ENCODE measurements at places on chromosomes 3 and 15.

GRCh38 chr3:128201158-128201755 lies 48.0 kb downstream of the EEFSEC start:
- no peak overlapping the region for H3K27ac ChIP-seq
- H3K27me3 ChIP-seq = no peaks in the 10 kb centered on the region
- no peak overlapping the region for H3K4me3 ChIP-seq
- no peaks in the 10 kb centered on the region for H3K36me3 ChIP-seq
- DNase-seq = no peak

GRCh38 chr3:177751770-177752169 lies 554.5 kb upstream of the TBL1XR1 start:
- DNase-seq = no peak
- H3K4me3 ChIP-seq = no peak overlapping the region
- H3K27me3 ChIP-seq = no peaks in the 10 kb centered on the region
- no peaks in the 10 kb centered on the region for H3K36me3 ChIP-seq
- no peak overlapping the region for H3K27ac ChIP-seq

DNA sequence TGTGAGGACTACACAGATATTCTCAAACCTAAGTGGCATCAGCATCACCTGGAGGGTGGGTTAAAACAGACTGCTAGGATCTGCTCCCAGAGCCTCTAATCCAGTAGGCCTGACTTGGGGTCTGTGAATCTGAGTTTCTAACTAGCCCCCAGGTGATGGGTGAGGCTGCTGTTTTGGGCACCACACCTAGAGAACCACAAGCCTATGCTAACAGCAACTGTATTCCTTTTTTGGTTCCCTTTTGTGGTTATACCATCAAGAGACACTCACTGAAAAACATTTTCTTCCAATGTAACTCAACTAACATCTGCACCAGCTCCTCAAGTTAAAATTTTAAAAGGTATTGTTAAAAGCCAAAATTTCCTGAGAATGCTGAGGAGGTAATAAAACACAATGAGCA lies 16.0 kb downstream of the WDR82 start:
- no peak overlapping the region for H3K27ac ChIP-seq
- peaks cover 35% of the 10 kb centered on the region for H3K36me3 ChIP-seq
- no peak overlapping the region for H3K4me3 ChIP-seq
- DNase-seq = no peak

- H3K4me3 ChIP-seq = no peak overlapping the region
- H3K27ac ChIP-seq = no peak overlapping the region
- no peak for DNase-seq
- no peaks in the 10 kb centered on the region for H3K36me3 ChIP-seq
Observed at GRCh38 chr3:139642996-139643395, 34.8 kb downstream of the NMNAT3 start.

DNA sequence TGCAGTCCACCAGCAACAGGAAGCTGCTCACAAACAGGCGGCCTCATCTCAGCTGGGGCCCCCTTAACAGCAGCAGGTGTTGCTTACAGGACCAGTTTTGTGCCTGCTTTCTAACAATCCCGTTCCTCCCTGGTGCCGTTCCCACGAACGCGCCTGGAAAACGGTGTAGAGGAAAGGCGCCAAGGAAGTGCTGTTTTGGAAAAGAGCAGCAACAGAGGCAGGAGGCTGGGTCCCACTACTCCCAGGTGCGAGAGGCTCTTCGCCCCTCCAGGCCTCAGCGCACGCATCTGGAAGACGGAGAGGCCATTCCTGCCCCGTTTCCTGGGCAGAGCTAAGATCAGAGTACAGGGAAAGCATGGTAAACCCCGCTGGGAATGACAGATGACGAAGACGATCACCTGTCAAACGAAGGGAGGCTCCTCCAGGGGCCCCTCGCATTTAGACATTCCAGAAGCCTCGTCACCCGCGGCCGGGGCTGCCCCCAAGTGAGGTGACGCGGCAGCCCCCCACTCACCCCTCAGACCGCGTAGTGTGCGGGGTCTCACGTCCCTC lies 603 bp downstream of the SCAPER start:
- no peaks in the 10 kb centered on the region for H3K27me3 ChIP-seq
- no peaks in the 10 kb centered on the region for H3K36me3 ChIP-seq
- no peak for DNase-seq
- peak overlapping the region; percentile 93 for H3K27ac ChIP-seq
- peaks cover 18% of the 10 kb centered on the region for H3K4me1 ChIP-seq

DNA sequence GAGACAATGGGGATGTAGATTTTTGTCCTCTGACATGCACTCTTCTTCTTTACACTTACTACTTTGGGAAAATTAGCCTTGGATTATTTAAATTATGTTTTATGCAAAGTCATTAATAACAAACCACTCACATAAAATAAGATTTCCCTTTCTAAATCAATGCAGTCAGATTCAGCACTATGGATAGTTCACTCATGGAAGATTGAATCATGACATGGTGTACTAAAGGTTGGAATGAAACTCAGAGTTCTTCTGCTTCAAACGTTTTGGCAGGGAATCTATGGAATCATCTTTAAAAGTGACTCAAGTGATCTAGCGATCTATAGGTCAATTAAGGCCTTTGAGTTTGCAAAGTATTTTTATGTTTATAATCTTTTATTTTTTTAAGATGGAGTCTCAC lies 154.3 kb downstream of the KCNMB2 start:
- no peaks in the 10 kb centered on the region for H3K4me1 ChIP-seq
- no peak overlapping the region for H3K4me3 ChIP-seq
- H3K36me3 ChIP-seq = no peaks in the 10 kb centered on the region
- H3K27ac ChIP-seq = no peak overlapping the region

DNA sequence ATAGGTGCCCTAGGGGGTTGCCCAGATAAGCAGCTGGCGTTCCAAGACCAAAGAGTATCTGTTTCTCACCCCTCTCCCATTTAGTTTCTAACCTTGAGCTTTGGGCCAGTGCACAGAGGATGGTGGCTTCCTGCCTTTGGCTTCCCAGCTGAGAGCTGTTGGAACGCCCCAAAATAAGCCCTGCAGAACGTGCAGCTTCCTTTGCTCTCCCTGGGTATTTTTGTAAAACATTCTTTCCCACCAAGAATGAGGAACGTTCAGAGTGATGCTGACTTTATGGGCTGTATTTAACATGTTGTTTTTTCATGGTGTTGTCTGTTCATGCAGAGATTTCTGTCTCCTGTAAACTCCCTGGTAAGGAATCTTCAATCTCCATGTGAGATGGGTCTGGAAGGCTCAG lies 63.8 kb downstream of the LPP start:
- no peak overlapping the region for H3K27ac ChIP-seq
- H3K4me1 ChIP-seq = no peaks in the 10 kb centered on the region
- DNase-seq = no peak
- no peaks in the 10 kb centered on the region for H3K36me3 ChIP-seq

- H3K27me3 ChIP-seq = no peaks in the 10 kb centered on the region
- DNase-seq = no peak
- H3K4me1 ChIP-seq = peaks cover 22% of the 10 kb centered on the region
Observed at GRCh38 chr3:192917404-192918274, at the start of gene MB21D2. TSS of gene MB21D2 (minus strand) at chr3:192917856. CDS start at chr3:192917840, 16 bp downstream.

GRCh38 chr15:67050062-67050461 lies 15.3 kb upstream of the SMAD3 start:
- peak overlapping the region; percentile 97 for H3K27ac ChIP-seq

- H3K4me3 ChIP-seq = no peak overlapping the region
- no peaks in the 10 kb centered on the region for H3K36me3 ChIP-seq
- DNase-seq = no peak
- H3K4me1 ChIP-seq = peaks cover 8% of the 10 kb centered on the region
Observed at GRCh38 chr15:62777671-62778070, 264.9 kb upstream of the TPM1 start.

DNA sequence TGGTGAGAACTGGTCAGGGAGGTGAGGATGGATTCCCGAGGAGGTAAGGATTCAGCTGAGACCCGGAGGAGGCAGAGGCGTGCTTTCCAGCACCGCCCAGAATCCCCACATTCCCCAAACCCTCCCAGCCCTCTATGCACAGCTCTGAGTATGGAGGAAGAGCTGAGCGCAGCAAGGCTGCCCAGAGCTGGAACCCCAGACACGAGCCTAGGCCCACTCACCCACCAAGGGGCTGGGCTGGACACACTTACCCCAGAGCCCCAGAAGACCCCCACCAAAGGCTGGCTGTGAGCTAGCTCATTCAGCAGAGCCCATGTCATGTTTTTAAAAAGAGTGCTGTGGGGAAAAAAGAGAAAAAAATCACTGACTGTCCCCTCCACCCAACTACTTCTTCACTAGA lies 271.5 kb downstream of the XXYLT1 start:
- peaks cover 14% of the 10 kb centered on the region for H3K4me1 ChIP-seq
- no peaks in the 10 kb centered on the region for H3K36me3 ChIP-seq
- no peaks in the 10 kb centered on the region for H3K27me3 ChIP-seq
- DNase-seq = no peak
- peak overlapping the region; percentile 36 for H3K27ac ChIP-seq

- no peak overlapping the region for H3K27ac ChIP-seq
- no peaks in the 10 kb centered on the region for H3K36me3 ChIP-seq
- no peaks in the 10 kb centered on the region for H3K27me3 ChIP-seq
- no peak for DNase-seq
- no peak overlapping the region for H3K4me3 ChIP-seq
Observed at GRCh38 chr3:193140381-193140780, 100.6 kb upstream of the PLAAT1 start.

- H3K27me3 ChIP-seq = no peaks in the 10 kb centered on the region
- no peak overlapping the region for H3K27ac ChIP-seq
- H3K4me1 ChIP-seq = no peaks in the 10 kb centered on the region
- no peak overlapping the region for H3K4me3 ChIP-seq
- DNase-seq = no peak
Observed at GRCh38 chr3:34001022-34001421, 202.6 kb downstream of the PDCD6IP start.

- H3K4me3 ChIP-seq = no peak overlapping the region
- H3K27me3 ChIP-seq = no peaks in the 10 kb centered on the region
- no peak for DNase-seq
- H3K36me3 ChIP-seq = no peaks in the 10 kb centered on the region
Observed at GRCh38 chr3:122843604-122844003, 48.7 kb downstream of the SLC49A4 start.

DNA sequence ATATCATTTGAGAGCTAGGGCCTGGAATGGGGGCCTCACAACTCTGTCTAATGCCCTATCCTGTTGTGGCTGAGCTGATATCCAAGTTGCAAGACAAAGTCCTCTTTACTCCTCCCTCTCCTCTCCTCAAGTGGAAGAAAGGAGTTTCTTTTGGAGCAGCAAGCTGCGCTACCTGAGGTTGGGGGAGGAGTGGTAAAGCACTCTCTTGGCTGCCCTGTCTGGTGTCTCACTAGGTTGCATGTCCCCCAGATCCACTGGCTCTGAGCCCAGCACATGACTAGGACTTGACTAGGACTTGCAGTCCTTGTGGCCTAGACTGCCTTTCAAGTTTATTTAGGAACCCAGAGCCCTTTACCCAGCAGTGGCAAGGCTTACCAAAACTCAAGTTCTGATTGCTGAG lies 141.1 kb upstream of the SETMAR start:
- no peak for DNase-seq
- H3K4me3 ChIP-seq = no peak overlapping the region
- no peaks in the 10 kb centered on the region for H3K27me3 ChIP-seq
- H3K4me1 ChIP-seq = no peaks in the 10 kb centered on the region
- no peak overlapping the region for H3K27ac ChIP-seq

- H3K27me3 ChIP-seq = no peaks in the 10 kb centered on the region
- no peak overlapping the region for H3K4me3 ChIP-seq
- H3K4me1 ChIP-seq = no peaks in the 10 kb centered on the region
- H3K27ac ChIP-seq = no peak overlapping the region
- DNase-seq = peak; percentile 8
- no peaks in the 10 kb centered on the region for H3K36me3 ChIP-seq
Observed at GRCh38 chr15:48084759-48085590, 35.8 kb upstream of the SLC24A5 start.

- H3K27me3 ChIP-seq = no peaks in the 10 kb centered on the region
- no peak overlapping the region for H3K4me3 ChIP-seq
- H3K36me3 ChIP-seq = no peaks in the 10 kb centered on the region
- DNase-seq = no peak
- no peak overlapping the region for H3K27ac ChIP-seq
Observed at GRCh38 chr3:141212555-141212954, 19.1 kb upstream of the PXYLP1 start.

DNA sequence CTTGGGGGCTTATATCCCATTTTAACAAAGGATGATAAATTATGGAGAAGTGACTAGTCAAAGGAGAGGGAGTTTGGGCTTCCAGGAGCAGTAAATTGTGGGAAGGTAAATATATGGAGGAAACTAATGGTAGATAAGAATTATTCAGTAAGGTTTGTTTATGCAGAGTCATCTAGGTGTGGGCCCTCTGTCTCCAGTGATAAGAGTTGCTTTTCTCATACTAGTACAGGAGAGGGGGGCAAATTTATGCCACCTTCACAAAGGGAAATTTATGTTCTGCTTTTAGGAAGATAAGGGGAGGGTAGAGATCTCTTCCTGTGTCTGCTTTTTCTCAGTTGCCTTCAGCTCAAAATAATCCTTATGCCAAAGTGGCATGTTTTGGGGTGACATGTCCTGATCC lies 383.7 kb upstream of the PPP2R3A start:
- DNase-seq = no peak
- H3K27me3 ChIP-seq = no peaks in the 10 kb centered on the region
- no peaks in the 10 kb centered on the region for H3K36me3 ChIP-seq
- H3K4me1 ChIP-seq = no peaks in the 10 kb centered on the region
- H3K4me3 ChIP-seq = no peak overlapping the region
- H3K27ac ChIP-seq = no peak overlapping the region

- no peak overlapping the region for H3K27ac ChIP-seq
- DNase-seq = no peak
- H3K4me1 ChIP-seq = peaks cover 7% of the 10 kb centered on the region
- H3K4me3 ChIP-seq = no peak overlapping the region
Observed at GRCh38 chr3:138325990-138326389, 3.7 kb downstream of the NME9 start.

- no peak overlapping the region for H3K27ac ChIP-seq
- peaks cover 26% of the 10 kb centered on the region for H3K4me1 ChIP-seq
- H3K27me3 ChIP-seq = no peaks in the 10 kb centered on the region
- no peak overlapping the region for H3K4me3 ChIP-seq
- H3K36me3 ChIP-seq = no peaks in the 10 kb centered on the region
Observed at GRCh38 chr15:74794970-74795349, 13.1 kb downstream of the CSK start.

- H3K36me3 ChIP-seq = no peaks in the 10 kb centered on the region
- H3K27ac ChIP-seq = no peak overlapping the region
- H3K27me3 ChIP-seq = no peaks in the 10 kb centered on the region
- H3K4me1 ChIP-seq = no peaks in the 10 kb centered on the region
- no peak overlapping the region for H3K4me3 ChIP-seq
Observed at GRCh38 chr3:25033407-25034029, 394.5 kb upstream of the RARB start.

GRCh38 chr3:123026565-123027291 lies 835 bp downstream of the SEMA5B start:
- peaks cover 63% of the 10 kb centered on the region for H3K27me3 ChIP-seq
- H3K4me3 ChIP-seq = peak overlapping the region; percentile 37
- no peak overlapping the region for H3K27ac ChIP-seq
- DNase-seq = no peak
- H3K36me3 ChIP-seq = no peaks in the 10 kb centered on the region

DNA sequence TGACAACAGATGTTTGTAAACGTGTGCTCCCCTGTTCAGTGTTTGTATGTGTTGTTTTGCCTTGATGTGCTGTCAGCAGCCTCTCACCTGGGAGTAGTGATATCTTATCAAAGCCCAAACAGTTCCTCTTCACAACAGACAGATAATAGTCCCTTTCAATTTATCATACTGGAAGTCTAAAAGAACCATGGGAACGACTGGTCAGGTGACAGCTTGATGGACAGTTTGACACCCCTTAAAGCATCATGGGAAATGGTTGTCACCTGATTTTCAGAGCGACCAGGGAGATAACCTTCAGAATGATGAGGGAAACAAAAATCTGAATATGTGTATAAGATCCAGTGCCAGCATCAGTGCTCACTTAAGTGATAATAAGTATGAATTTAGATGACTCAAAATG lies 146.3 kb upstream of the SOX2 start:
- no peak overlapping the region for H3K4me3 ChIP-seq
- H3K4me1 ChIP-seq = no peaks in the 10 kb centered on the region
- no peaks in the 10 kb centered on the region for H3K36me3 ChIP-seq
- DNase-seq = no peak
- H3K27ac ChIP-seq = no peak overlapping the region
- no peaks in the 10 kb centered on the region for H3K27me3 ChIP-seq
